Stomach (tissue), 19 donors: ENCODE measurements at places on chromosomes 3 and 15.

GRCh38 chr3:14823393-14823792 is 4.6 kb downstream of the FGD5 start:
- no peak for DNase-seq

DNA sequence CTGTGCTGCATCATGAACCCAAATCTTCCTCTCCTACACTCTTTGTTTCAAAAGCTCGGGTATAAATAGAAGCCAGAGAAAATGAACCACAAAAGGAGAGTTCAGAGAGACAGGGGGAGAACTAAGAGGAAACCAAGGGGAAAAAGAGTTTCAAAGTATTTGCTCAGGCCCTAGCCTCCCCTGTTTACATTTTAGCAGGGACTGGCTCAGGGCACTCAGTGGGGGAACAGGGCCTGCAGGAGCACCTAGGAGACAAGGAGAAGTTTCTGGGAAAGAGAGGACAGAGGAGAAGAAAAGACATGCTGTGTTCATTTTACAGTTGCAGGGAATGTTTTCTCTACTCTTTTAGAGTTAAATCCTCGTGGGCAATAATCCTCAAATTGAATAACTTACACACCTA is 8.5 kb upstream of the IL17RD start:
- no peak for DNase-seq

DNA sequence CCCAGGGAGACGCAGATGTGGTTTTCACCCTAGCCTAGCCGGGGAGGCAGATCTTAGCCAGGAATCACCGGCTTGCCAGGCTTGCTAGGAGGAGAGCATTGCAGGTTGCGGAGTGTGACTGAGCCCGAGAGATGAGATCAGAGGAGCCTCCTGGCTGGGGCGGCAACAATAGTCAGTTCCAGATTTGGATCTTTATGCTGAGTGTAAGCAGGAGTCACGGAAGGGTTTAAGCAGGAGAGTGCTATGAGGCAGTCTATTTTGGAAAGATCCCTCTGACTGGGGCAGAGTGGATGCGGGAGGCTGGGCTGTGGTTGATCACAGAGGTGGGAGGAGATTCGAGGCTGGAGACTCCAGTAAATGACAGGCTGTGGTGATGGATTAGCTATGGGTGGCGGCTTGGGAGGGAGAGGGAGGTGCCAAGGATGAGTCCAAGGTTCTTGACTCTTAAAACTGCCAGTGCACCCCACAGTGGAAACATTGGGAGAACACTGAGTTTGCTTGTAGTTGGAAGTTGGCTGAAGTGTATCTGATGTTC is 10.4 kb upstream of the BAHD1 start:
- DNase-seq: peak; percentile 52

DNA sequence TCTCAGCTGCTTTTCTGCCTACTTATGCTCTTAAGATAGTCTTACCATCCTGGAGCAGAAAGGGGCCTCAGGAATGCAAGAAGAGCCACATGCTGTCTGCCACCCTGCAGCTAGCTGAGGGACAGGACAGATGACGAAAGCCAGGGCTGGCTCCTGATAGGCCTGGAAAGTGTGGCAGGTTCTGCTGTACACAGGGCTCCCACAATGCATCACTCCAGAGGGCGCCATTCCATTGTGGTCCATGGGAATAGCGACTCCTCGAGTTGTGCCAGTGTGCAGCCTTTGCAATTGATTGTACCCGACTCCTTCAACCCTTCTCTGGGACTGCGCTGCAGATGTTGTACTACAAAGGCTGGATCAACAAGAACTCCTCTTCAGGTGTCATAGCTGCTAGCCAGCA is 11.2 kb downstream of the ACAN start:
- no peak for DNase-seq

DNA sequence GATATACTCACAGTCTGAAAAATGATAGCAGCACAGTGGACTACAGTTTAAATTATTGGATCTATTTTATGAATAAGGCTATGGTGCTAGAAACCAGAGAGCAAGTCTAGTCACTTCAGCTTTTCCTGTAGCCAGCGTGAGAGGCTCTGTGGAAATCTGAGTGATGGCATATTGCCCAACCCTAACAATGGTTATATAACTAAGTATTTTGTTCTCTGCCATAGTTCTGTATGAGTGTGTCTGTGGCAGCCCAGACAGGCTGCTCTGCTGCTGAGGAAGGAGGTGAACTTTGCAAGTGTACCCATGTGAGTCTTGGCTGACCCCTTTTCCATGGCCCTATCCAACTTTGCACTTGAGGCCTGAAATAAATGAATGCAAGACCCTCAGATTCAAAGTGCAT is 105.7 kb downstream of the LRTM1 start:
- DNase-seq: no peak

DNA sequence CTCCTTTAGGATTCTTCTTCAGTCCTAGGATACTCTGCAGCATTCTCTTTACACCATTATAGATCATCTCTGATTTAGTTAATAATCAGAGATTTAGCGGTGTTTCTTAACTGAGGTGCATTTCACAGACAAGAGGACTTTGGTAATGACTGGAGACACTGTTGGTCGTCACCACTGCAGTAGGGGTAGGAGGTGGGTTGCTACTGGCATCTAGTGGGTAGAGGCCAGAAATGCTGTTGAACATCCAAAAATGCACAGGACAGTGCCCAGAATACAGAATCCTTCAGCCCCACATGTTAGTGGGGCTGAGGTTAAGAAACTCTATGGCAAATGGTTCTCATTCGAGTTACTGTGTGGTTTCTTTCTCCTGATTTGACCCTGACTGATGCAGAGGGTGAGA is 80.4 kb upstream of the LMCD1 start:
- DNase-seq: no peak

GRCh38 chr15:81296673-81297072 is 27.3 kb downstream of the STARD5 start:
- DNase-seq: peak; percentile 81

GRCh38 chr15:31803388-31803884 is 226.9 kb upstream of the CHRNA7 start:
- DNase-seq: no peak

DNA sequence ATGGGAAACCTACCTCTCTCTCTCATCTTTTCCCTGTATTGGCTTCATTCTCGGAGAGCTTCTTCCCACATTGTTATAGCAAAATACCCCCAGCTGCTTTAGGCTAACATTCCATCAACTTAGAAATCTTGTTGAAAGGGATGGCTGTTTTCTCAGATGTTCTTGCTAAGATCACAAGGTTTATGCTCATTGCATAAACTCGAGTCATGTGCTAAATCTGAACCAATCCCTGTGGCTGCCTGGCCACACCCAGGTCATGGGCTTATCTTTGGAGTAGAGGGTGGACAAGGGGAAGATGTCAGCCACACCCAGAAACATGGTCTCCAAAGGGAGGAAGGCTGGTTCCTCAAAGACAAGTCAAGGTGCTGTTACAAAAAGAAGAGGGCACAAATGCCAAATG is 150.6 kb upstream of the UMPS start:
- no peak for DNase-seq

GRCh38 chr3:171487382-171487781 is 27.2 kb upstream of the TNIK start:
- no peak for DNase-seq

DNA sequence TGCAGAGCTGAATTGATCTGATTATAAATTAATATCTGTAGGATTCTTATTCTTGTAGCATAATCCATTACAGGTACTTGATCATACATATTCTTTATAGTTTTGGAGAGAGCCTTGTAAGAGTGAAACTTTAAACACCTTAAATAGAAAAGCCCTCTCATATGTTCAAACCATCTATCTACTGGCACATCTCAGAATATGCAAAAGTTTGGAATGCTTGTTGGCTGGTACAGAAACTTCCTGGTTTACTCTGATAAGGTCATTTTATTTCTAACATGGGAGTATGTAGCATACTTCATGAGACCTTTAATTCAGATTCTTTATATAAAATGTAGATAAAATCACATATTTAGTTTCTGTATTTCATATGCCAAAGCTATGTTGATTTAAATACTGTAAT is 21.9 kb upstream of the SELENOT start:
- no peak for DNase-seq
